Renal cortical epithelial cell (primary cell): ENCODE measurements at places on chromosomes 6 and 20. TPM values are rescaled to one million over a fixed set of nuclear protein-coding genes. Genes with fewer than 3 reads are reported as not detected.

PRSS35 gene
- total RNA-seq = 5.0 TPM in 1 of 2 replicates, not detected in the other

GRCh38 chr20:6506906-6507305 is 260.6 kb upstream of the BMP2 start:
- DNase-seq = peak; percentile 62

TMEM170B gene
- total RNA-seq = 1.1 and 1.6 TPM in 2 replicates

DNA sequence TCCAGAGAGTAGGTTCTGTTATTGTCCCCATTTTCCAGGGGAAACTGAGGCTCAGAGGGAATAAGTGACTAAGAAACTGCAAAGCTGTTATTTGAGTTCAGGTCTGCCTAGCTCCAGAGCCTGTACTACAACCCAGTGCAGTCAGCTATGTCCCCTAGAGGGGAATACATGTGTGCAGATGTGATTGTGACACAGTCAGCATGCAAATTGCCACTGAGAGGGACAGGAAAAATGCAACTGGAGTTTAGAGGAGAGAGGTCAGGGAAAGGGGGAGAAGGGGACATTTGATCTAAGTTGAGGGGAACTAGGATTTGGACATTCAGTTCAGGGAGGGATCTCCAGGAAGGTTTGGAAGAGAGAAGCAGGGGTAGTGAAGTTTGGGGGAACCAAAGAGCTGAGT is 38.6 kb upstream of the EPB41L1 start:
- no peak for DNase-seq

MOG gene
- not detected in 2 replicates for total RNA-seq

DNA sequence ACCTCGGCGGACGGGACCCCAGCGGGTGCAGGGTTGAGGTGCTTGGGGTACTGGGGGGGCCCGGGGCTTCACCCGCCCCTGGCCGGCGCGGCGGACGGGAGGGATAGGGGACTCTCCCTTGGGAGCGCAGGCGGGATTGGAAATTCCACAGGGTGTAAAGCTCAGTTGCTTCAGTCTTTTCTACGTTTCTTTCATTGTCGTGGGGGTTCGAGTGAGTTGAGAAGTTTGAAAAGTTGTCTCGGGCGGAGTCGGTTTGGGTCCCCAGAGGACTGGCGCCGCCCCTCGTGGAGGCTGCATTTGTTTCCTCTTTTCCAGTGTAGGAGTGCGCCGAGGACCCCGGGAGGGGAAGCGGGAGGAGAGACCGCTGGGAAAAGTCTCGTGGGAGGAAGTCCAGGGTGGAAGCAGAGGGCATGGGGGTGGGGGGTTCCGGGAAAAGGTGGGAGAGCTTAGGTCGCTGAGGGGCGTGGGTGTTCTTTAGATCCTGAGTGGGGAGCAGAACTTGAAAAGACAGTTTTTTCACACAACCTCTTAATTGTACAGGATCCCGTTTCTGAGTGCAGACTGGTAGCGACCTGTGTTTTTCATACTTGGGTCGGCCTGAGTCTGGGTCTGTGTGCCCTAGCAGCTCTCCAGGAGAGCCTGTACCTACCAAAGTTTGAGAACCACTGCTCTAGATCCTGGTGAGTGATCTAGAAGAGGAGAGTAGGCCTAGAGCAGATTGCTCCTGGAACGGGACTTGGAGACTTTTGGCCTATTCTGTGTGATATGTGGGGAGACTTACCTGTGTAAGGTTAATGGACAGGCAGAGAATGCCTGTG is 495 bp downstream of the FAM83B start:
- no peak for DNase-seq

DNA sequence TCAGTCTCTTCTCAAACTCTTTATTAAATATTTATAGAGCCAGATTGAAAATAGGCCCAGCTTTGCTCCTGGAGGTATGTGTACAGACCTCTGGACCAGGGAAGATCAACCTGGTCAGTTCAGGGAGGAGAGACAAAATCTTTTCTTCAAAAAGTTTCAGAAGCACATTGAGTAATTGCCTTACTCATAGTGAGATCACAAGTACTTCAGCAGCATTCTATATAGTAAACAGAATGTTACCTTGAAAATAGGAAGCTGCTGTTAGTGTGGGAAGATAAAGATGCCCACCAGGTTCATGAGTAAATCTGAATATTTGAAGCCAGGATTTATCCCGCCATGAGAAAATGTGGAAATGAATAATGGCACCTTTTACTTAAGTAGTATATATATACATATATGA is 665.9 kb upstream of the CITED2 start:
- peak; percentile 64 for DNase-seq

GRCh38 chr6:73734832-73735453 is 38.9 kb downstream of the CD109 start:
- DNase-seq = no peak

KCNQ2 gene
- not detected in 2 replicates for total RNA-seq

GRCh38 chr6:3549314-3549940 is 92.6 kb upstream of the SLC22A23 start:
- DNase-seq = peak; percentile 53

STK35 gene
- 15.6 and 36.2 TPM in 2 replicates for total RNA-seq

- DNase-seq = peak; percentile 68
These were observed 643.8 kb downstream of the HDGFL1 start for GRCh38 chr6:23213193-23213592.

DNA sequence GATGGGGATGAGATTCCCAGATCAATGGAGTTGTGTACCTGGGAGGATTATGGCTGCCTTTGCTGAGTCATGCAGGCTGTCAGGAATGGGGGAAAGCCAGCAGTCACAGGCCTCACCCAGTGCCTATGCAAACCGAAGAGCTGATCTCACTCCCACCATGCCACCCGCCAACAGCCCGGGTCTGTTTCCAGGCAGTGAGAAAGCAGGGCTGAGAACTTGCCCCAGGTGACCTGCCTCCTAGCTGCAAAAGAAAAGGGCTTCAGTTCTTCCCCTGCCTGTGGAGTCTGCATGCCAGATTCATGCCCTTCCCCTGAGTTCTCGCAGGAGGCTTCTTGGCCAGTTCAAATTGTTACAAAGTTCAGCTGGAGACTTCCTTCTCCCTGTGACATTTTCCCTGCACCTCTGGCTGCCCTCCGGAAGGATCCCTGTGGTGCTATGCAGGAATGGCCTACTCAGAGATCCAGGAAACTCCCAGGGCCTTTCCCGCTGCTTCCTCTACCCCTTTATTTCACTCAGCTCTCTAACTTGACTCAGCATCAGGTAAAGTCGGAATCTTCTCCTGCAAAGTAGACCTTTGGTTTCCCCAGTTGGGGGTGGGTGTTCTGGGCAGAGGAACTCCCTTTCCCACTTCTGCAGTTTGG is 71.5 kb upstream of the B3GAT2 start:
- no peak for DNase-seq

GRCh38 chr6:38671885-38672467 is 31.0 kb downstream of the GLO1 start:
- peak; percentile 69 for DNase-seq

DNA sequence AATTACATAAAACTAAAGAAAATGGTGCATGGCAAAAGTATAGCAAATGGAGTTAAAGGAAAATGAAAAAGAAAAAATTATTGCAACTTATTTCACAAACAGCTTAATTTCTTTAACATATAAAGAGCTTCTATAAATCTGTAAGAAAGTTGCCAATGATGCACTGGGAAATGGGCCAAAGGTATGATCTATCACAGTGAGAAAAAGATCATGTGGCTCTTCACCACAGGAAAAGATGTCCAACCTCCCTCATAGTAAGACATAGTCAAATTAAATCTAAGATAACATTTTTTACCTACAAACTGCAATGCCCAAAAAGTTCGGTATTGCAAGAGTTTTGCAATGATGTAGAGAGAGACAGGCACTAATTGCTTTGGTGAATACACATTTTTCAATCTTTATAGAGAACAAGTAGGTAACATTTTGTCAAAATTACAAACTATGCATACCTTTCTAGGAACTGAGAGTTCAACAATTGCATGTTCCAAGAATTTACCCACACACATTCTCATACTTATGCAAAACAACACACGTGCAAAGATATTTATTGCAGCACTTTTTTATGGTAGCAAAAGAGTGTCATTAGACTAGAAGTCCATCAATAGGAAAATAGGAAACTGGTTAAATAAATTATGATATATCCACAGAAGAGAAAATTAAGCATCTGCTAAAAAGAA is 372.6 kb downstream of the QKI start:
- no peak for DNase-seq

POM121L2 gene
- total RNA-seq = not detected in 2 replicates

DNA sequence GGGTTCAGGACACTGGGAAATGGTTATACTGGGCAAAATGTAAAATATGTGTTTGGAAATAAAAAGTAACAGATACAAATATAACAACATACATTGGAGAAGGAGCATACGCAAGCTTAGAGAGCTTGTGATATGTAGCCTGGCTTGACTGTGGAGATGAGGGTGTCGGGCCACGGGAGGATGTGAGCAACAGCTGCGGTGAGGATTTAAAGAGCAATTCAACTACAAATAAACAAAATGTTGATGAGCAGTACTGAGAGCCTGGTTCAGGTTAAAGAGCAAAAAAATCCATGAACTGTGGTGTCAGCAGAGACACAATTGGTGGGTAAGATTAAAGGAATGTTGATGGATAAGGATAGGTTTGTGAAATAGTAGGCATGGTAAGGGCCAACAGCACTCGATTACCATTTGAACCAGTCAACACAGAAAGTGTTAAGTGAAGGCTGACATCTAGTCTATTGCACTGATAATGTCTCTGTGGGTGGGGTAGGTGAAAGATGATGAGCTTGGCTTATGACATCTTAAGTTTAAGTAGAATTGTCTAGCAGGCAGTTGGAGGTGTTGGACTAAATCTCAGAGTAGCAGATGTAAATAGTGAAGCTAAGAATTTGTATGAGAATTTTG is 723.2 kb downstream of the EPM2A start:
- no peak for DNase-seq

GRCh38 chr6:41170547-41171160 is 7.7 kb upstream of the TREM2 start:
- DNase-seq = no peak

VWA7 gene
- total RNA-seq = 2.6 and 8.5 TPM in 2 replicates

PRKN gene
- total RNA-seq = 3.6 and 3.8 TPM in 2 replicates

DNA sequence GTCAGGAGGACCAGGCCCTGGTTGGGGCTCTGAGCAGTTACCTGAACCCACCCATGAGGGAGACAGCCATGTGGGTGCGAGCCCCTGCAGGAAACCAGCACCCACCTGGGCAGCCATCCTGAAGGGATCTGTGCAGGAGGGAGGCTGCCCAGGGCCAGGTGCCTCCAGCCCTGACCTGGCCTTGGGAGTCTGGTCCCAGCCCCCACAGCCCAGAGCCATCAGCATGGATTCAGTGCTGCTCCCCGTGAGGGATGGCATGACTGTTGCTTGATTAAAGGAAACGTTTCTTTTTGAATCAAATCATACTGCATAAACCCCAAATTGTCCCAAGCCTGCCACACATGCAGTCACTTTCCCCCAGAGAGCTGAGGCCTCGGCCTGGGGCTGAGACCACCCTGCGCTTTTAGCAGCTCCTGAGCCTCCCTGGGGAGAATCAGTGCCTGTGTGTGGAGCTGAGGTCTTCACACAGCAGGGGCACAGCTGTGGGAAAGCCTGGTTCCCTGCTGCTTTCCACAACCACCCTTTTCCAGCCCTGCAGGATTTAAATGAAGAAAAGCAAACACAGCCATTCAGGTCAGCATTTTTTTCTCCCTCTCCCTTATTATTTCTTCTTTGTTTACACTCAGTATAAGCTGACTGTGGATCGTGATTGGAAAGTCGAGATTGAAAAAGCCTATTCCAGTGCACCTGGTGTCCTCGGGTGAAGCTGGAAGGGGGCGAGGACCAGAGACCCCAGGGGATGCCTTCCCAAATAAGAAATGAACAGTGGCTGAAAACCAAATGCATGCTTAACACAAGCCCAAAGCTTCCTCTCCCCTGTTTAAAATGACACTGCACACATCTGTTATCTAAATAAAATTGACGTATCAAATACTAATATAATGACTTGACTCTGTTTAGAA is 283.9 kb downstream of the SMOC2 start:
- DNase-seq = no peak

DPPA5 gene
- total RNA-seq = not detected in 2 replicates

GRCh38 chr20:33828326-33828844 is 17.2 kb downstream of the CHMP4B start:
- no peak for DNase-seq

DNA sequence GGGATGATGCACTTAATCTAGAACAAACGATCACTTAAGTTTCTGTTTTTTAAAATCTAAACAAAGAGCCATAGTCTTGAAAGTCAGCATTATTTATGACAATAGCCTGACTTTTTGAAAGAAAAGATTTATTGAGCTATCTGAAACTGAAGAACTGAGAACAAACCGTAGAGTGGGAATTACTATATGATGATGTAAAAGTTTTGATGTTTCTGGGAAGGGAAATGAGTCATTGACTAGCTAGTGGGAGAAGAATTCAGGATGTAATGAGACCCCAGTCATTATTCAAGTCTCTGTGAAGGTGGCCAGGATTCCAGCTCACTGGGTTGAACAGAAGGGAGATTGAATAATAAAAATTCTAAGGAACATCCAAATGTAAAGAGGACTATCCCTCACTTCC is 83.4 kb upstream of the FABP7 start:
- peak; percentile 82 for DNase-seq

CST8 gene
- total RNA-seq = not detected in 2 replicates

DLL1 gene
- total RNA-seq = 0.15 and 2.1 TPM in 2 replicates

DNA sequence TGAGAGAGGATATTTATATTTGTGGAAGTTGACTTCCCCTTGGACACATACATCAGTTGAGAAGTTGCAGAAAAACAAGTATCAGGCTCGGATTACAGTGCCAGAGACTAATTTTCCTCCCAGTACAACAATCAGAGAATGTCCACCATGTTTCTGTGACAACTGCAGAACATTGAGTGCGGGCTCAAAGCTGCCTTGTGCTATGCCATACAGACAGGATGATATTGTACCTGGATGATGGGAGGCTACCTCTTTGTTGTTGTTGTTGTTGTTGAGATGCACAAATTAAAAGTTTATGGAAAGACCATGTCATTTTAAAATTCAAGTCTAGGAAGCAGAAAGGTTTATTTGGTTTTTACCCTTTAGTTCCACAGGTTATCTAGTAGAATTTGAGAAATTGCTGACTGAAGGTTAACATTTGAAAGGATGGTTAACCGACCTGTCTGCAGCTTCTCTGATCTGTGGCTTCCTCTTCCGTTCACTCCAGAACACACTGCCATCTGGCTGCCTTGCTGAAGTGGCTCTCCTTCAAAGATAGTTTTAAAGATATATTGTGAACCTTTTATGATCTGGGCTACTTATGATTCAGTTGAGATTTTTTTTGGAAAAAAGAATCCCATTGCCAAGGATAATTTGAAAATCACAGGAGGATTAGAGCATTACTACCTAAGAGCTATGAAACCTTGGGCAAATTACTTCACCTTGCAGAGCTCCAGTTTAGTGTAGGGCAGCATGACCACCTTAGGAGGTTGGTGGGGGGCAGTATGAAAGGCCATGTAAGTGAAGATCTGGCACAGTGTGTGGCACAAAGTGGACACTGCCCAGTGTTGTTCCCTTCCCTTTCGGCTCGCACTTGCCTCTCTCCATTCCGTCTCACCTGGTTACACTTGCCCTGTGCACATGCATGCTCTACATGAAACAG is 15.9 kb downstream of the TMEM200A start:
- DNase-seq = no peak
